Activated naive CD8-positive, alpha-beta T cell treated with anti-CD3 and anti-CD28 coated beads, Interleukin-2, amount 10 ng/mL, durations not matched to agents 7 days and 5 days (primary cell): ENCODE measurements at places on chromosomes 4 and X.

DNA sequence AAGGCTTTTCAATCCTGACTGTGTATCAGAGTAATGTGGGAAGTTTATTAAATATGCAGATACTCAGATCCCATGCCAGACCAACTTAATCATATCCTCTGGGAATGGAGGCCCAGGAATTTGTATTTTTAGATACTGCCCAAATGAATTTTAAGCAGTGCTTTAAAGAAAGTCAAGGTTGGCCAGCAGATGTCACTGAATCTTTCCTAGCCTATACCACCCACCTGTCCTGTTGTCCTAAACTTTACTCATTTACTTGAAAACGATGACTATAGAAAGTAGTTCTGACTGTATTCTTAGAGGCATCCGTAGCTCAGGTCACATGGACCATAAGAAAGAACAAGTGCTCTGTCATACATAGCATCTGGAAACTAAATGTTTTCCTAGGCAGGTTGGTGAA, 79.9 kb downstream of the AMOT start:
- DNase-seq, result no peak

- no peak for DNase-seq
These were observed 108.9 kb downstream of the USP46 start for GRCh38 chr4:52550186-52550585.

GRCh38 chrX:110665223-110666002, 130.2 kb downstream of the CHRDL1 start:
- no peak for DNase-seq

- no peak for DNase-seq
These were observed 89.3 kb downstream of the TSPAN5 start for GRCh38 chr4:98568941-98569663.

- DNase-seq, result no peak
These were observed 92.0 kb downstream of the PHEX start for GRCh38 chrX:22124098-22124497.

DNA sequence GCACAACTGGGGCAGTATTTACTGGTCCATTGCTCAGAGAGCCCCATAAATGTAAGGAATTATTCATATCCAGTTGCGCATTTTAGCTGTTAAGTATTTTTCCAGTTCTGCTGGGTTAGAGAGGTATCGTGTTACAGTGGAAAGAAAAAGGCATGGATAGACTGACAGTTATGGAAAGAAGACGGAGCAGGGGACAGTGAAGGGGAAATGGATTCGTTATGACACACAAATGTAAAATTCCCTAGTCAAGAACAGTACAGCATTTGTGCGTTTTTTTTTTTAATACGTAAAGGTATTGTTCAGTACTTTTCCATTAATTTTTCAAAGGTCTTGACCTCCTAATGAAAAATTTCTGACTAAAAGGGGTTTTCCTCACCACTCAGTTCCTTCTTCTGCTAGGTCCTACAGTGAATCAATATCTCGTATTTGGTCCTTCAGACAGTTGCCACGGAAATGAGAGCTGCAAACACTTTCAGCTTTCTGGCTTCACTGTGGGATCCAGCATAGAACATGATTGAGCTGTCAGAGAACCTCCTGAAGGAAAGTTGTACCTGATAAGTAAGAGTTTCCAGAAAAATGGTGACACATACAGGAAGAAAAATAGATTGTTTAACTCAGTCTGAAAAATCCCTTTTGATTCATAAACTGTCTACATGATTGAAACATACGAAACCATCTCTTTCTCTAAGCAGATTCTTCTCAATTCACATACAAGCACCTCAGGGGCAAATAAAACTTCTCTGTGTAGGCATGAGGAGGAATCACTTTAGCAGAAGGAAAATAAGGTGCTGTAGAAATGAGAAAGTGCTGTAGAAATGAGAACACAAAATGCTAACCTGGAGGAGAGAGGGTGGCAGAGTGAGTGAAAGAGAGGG, 21.8 kb upstream of the BBS12 start:
- DNase-seq, result no peak

DNA sequence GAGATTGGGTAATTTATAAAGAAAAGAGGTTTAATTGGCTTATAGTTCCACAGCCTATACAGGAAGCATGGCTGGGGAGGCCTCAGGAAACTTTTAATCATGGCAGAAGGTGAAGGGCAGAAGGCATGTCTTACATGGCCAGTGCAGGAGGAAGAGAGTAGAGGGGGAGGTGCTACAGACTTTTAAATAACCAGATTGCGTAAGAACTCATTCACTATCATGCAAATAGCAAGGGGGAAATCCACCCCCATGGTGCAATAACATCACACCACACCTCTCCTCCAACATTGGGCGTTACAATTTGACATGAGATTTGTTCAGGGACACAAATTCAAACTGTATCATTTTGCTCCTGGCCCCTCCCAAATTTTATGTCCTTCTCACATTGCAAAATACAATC, 353.8 kb upstream of the PABPC5 start:
- DNase-seq, result no peak

- DNase-seq, result no peak
These were observed 609.3 kb downstream of the IL1RAPL1 start for GRCh38 chrX:29196501-29196900.

DNA sequence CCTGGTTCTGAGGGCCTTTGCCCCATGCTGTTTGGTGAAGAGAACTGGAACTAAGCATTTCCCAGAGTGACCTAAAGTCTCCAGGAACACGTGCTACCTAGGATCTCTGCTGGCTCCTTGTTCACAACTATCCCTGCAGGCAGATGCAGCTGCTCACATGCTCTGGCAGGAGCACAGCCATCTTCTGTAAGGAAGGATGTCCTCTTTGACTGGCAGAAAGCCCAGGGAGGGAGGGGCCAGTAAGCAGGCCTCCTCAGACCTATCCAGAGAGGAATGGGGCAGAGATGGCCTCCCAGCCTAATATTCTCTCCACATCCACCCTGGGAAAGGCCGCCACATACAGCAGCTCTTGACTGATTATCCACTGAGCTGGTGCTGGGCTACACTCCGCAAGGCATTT, 142.8 kb upstream of the EOLA2 start:
- DNase-seq, result no peak

DNA sequence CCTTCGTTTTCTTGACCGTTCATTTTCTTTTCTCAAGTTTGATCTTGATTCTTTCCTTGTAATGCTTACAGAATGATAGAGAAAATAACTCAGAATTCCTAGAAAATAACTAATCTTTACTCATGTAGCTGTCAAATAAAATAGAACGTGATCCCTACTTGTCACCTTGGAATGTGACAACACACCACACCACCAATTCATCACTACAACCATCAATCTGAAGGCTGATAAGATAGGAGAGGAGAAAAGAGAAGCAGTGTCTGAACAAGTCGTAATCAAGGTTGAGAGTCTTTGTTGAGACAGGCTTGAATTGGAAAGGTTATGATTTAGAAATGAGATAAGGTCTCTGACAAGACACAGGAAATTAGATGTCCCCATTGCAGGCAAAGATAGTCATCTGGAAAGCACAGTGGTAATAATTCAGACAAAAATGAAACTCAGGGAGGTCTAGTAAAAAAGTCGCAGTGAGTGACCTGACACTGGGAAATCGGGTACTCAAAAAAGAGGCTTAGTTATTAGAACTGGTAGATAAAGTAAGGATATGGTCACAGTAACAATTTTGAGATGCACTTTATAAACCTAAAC, 456.2 kb downstream of the FAT4 start:
- no peak for DNase-seq

DNA sequence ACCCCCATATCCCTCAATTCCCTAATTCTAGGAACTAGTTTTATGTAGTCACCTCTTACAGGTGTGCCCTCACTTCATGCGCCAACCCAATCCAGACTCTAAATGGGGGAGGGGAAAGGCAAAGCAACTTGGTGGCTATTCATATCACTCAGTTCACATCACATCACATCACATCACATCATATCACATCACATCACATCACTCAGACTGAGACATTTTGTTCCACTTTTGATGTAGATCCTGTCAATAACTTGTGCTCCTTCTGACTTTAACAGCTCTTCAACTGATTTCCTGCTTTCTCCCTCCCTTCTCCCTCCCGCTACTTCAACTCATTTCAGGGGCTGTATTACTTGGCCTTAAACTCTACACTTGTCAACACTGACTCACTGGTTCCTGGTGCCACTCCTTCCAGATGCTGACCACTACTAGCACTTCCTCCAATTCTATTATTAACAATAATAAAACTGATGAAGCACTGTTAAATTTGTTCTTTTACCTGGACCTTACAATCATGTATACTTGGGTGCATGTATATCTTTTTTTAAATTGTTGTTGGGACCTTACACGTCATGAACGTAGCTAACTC, 29.1 kb upstream of the PLS3 start:
- no peak for DNase-seq

GRCh38 chr4:165425629-165426028, 46.8 kb downstream of the CPE start:
- DNase-seq, result no peak

GRCh38 chr4:71445811-71446210, 107.0 kb downstream of the SLC4A4 start:
- DNase-seq, result no peak

GRCh38 chr4:128844931-128845330, 35.4 kb downstream of the JADE1 start:
- no peak for DNase-seq

DNA sequence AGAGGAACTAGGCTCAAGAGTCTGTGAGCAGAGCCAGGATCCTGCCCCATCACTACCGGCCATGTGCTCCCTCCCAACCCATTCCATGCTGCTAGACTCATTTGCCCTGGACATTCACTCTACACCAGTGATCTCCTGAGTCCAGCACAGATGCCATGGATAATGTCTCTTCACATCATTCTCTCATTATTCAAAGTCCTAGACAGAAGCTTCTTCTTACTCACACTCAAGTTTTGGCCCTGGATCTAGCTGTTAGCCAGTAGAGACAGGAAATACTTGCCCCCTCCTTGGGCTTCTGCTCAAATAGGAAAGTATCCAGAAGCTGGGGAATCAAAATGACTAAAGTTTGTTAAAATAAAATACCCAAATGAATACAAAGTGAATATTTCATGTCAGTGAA, 266.8 kb upstream of the LDB2 start:
- DNase-seq, result no peak

- DNase-seq, result no peak
These were observed 43.9 kb downstream of the SEL1L3 start for GRCh38 chr4:25818876-25819275.

DNA sequence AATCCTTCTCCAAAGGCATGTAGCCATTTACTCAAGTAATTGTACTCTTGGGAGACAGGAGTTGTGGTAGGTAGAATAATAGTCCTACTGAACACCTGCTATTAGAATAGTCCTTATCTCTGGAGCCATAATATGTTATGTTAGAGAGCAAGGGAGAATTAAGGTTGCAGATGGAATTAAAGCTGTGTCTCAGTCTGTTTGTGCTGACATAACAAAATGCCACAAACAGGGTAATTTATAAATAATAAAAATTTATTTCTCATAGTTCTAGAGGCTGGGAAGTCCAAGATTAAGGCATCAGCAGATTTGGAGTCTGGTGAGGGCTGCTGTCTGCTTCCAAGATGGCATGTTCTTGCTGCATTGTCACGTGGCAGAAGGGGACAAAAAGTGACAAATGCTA, 24.2 kb upstream of the FRAS1 start:
- DNase-seq, result no peak

GRCh38 chrX:39625810-39626209, 471.9 kb downstream of the BCOR start:
- no peak for DNase-seq

- no peak for DNase-seq
These were observed 25.7 kb downstream of the SLC39A8 start for GRCh38 chr4:102319594-102319993.

GRCh38 chr4:41134581-41134980, 79.8 kb downstream of the APBB2 start:
- no peak for DNase-seq

GRCh38 chr4:109390115-109390768, 43.4 kb upstream of the SEC24B start:
- DNase-seq, result no peak

- DNase-seq, result no peak
These were observed 57.5 kb downstream of the FAM13A start for GRCh38 chr4:88999392-88999930.

DNA sequence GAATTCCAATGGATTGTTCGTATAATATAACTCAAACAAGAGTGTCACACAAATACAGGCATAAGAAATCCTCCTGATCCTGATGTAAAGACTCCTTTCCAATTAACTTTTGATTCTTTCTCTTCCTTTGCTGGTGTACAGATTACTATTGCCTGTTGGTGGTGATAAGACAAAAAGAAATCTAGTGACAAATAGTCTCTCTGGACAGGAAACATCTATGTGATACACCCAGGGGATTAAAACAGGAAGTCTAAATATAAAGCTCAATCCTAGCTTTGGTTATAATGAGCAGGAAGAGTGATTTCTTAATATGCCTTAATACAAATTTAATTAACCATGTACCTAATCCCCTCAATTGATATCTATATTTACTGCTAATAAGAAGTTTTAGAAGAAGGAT, 45.1 kb downstream of the ARHGEF6 start:
- DNase-seq, result no peak

GRCh38 chrX:63349307-63349706, 1.8 kb downstream of the SPIN4 start:
- DNase-seq, result no peak

GRCh38 chr4:32000846-32001488, 1280.8 kb downstream of the PCDH7 start:
- DNase-seq, result no peak

GRCh38 chrX:146064156-146064555, 246.5 kb downstream of the SLITRK2 start:
- no peak for DNase-seq

GRCh38 chr4:56217343-56217890, 169.9 kb downstream of the AASDH start:
- DNase-seq, result no peak

- no peak for DNase-seq
These were observed 24.9 kb upstream of the C1QTNF7 start for GRCh38 chr4:15402974-15403373.
